ENCODE measurements at places on chromosomes 2 and 18.

GRCh38 chr2:55268907-55269644 lies at the start of gene MTIF2:
Gene MTIF2 (minus strand): TSS chr2:55269231. CDS start chr2:55263858, 5,373 bp downstream.
- peak; percentile 81 for DNase-seq

DNA sequence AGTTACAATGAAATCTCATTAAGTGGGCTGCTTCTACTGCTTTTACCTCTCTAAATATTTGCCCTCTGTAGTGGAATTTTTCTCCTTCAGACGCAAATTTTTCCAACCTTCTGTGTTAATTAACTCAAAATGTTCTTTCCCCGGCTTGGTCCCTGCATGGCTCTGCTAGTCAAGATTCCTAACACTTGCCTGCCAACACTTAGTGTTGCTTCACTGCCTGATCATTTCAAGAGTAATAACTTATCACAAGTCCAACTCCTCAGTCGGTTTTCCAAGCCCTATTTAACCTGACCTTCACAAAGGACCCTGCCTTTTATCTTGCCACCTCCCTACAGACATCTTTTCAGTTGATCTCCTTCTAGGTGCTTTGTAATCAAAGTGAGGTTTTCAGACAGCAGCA lies 142.7 kb downstream of the HRH4 start:
- no peak for DNase-seq

- no peak for DNase-seq
Measured at GRCh38 chr2:58130238-58130637, 83.6 kb downstream of the VRK2 start.

GRCh38 chr18:79199691-79200374 lies 130.6 kb downstream of the ATP9B start:
- no peak for DNase-seq

DNA sequence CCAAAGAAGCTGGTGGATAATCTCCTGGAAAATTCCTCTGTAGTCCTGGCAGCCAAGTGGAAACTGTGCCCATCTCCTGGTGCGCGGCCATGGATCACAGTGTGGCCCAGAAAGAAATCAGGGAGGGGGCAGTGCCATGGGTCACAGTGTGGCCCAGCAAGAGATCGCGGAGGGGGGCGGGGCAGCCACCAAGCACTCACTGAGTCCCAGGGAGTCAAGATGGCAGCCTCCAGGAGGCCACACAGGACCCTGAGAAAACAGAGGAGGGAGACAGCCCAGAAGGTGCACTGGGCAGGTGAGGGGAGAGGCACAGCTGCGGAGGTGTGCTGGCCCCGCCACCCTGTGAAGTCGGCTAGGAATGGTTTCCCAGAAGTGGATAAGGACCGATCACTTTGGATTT lies 8.1 kb upstream of the ATP6V1B1 start:
- no peak for DNase-seq

GRCh38 chr2:225464346-225465025 lies 65.0 kb downstream of the NYAP2 start:
- DNase-seq, result peak; percentile 25

DNA sequence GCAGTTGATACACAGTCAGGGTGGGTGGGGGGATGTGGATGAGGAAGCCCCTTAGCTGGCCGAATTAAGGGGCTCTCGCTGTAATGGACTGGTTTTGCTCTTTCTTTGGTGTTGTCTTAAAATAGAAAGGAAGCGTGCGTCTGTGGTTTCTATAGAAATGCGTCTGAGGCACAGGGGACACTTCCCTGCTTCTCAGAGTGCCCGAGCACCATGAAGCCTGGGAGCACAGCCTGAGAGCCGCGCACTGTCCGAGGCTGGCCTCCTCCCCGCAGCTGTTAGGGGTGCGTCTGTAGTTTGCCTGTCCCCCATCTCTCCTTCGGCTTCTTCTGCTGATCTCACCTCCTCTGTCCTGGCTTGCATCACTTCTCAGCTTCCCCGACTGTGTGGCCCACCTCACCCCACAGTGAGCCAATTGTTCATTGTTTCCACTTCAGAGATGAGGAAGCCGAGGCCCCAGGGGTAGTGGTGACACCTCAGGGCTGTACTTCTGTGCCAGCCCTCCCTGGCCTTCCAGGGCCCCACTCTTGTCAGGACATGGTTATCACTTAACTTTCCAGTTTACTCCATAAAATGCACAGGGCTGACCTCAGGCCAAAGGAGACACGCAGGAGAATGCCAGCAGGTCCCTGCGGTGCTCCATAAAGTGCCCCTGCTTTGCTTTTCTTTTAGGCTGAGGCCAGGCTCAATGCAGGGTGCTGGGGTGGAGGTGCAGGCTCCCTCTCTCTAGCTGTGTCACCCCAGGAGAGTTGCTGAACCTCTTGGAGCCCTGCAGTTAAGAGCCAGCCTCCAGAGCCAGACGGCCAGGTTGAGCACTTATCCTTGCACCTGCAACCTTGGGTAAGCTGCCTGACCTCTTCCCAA lies 210.6 kb downstream of the SEPTIN10 start:
- DNase-seq, result no peak

DNA sequence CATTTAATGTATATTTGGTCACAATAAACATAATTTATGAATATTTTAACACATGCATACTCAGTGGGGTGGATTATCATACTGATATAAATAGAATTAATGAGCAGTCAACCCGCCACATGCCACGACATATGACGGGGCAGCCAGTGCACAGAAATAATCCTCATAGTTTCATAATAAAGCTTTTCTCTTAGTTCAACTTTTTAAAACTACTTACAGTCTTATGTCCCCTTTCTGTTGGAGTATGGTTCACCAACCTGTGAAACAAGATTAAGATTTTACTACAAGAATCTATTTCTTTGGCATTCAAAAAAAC lies 75.6 kb upstream of the ETAA1 start:
- DNase-seq, result no peak

GRCh38 chr2:109523121-109523520 lies 90.6 kb downstream of the SEPTIN10 start:
- no peak for DNase-seq

- no peak for DNase-seq
Measured at GRCh38 chr18:56285387-56286065, 352.9 kb downstream of the TXNL1 start.

- no peak for DNase-seq
Measured at GRCh38 chr2:202091476-202091875, 18.4 kb downstream of the KIAA2012 start.

DNA sequence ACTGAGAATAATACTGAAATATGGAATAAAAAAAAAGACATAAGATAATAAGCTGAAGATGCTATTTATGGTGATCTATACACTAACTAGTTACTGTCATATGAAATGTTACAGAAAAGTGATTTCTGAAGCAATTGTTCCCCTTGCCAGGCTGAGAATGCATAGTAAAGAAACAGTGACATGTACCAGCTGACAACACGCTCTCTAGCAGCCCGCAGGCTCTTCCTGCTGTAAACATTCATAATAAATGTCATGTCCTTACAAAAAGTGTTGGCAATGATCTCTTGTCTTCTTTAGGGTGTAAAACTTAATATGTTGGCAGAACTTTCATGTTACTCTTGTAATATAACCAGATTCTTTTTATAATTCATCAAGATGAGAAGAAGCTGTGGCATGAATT lies 1171.3 kb downstream of the DSC3 start:
- no peak for DNase-seq

DNA sequence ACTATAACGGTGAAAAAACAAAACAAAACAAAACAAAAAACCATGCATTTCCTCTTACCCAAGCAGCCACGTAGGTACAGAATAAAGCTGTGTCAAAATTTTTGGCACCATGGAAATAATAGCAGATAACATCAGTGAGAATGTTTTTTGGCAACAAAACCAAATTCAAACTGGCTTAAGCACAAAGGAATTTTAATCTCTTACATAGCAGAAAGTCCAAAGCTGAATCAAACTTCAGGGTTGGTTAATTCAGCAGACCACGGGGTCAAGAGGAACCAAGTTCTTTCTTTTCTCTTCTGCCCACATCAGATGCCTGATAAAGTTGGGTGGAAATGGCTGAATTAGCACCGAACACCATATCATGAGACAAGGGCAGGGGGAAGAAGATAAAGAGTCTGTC lies 129.5 kb downstream of the PAX3 start:
- no peak for DNase-seq

DNA sequence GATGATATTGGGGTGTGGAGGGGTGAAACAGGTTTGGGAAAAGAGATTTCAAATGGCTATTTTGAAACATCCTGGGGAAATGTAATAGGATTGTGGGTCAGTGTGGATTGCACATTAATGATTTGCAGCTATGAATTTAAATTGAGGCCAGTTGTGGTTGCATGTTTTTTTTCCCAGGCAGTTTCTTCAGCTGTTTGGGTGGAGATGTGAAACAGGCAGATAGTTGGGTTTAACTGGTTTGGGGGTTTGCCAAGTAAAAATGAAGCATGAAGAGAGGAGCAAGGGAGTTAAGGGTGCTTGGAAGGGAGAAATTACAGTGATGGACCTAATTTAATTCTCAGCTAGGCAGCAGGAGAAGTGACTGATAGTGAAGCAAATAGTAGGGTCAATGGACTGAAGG lies 16.8 kb downstream of the GPD2 start:
- no peak for DNase-seq

DNA sequence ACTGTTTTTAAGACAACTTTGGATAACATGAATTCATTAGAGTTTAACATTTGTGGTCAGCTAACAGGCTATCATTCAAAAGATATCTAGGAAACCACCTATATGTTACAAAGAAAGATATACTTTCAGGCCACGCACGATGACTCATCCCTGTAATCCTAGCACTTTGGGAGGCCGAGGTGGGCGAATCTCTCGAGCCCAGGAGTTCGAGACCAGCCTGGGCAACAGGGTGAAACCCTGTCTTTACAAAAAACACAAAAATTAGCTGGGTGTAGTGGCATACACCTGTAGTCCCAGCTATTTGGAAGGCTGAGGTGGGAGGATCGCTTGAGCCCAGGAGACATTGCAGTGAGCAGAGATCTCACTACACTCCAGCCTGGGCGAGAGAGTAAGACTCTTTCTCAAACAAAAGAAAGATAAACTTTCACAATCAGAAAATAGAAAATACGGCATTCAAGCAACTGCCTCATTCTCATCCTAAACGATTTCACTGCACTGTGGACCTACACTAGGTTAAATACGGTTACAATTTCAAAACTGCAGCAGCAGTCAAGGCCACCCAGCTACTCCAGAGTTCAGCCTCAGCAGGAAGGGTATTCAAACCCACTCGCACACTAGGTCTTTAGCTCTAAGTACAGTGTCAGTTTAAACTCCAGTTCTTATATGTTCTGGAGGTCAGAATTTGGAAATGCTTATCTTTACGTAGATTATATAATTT lies 250.0 kb upstream of the SLC39A10 start:
- DNase-seq, result no peak

DNA sequence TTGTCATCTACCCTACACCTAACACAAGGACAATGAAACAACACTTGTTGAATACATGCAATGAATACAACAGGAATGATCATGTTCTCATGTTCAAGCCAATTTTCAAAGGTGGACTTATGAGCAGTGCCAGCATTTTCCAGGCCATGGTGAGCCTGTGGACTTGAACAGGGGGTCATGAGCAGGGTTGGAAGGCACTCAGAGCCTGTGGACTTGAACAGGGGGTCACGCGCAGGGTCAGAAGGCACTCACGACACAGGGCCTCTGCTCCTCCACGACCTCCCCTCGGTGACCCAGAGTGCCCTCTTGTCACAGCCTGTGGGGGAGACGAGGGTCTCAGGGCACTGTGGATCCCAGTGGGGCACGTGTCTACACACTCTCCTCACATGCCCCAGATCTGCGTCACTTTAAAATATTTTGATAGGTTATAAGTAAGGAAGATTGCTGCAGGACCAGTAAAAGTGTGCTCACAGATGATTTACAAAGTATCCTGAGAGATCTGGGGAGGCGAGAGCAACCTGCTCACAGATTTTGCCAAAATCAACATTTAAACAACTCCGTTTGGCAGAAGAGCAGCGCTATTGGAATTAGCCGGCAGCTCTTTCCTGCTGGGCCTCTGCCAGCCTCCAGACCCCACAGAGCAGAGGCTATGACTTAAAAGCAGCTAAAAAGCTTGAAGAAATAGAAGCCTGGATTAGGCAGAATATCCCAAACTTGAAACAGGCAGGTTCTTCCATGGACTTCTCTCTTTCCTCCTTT lies 121.9 kb downstream of the TMEM18 start:
- no peak for DNase-seq

DNA sequence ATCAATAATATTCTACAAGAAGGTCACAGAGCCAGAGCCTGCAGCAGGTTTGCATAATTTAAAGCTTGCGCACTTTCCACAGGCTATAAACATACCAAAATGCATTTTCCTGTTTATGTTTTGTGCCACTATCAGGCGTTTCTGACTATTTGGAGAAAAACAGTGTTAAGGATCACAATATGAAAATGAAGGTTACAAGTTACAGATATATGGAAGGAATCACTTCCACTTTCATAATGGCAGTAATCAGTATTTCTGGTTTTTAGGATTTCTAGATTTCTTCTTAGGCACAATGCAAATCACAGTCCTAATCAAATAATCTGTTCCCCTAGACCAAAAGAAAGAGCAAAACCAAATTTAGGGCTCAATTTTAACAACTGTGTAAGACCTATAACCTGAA lies 279.5 kb downstream of the NBAS start:
- no peak for DNase-seq

GRCh38 chr2:200185628-200186000 lies 120.9 kb upstream of the SPATS2L start:
- DNase-seq, result no peak

DNA sequence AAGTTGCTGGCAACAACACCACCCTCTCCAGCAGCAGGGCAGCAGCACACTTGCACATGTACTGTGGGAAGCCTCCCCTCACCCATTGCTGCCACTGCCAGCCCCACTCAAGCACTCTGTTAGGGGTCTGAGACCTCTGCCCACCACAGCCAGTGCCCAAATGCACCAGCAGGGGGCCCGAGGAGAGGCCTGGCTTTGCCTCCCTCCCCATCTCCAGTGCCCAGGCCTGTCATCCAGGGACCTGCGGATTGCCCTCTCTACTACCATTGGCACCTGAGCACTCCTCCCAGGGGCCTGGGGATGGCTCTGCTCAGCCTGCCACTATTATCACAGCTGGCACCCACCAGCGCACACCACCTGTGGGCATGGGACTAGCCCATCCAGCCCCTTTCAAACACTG lies 175.7 kb downstream of the PMAIP1 start:
- no peak for DNase-seq

GRCh38 chr2:209340522-209340921 lies 83.3 kb upstream of the MAP2 start:
- no peak for DNase-seq

DNA sequence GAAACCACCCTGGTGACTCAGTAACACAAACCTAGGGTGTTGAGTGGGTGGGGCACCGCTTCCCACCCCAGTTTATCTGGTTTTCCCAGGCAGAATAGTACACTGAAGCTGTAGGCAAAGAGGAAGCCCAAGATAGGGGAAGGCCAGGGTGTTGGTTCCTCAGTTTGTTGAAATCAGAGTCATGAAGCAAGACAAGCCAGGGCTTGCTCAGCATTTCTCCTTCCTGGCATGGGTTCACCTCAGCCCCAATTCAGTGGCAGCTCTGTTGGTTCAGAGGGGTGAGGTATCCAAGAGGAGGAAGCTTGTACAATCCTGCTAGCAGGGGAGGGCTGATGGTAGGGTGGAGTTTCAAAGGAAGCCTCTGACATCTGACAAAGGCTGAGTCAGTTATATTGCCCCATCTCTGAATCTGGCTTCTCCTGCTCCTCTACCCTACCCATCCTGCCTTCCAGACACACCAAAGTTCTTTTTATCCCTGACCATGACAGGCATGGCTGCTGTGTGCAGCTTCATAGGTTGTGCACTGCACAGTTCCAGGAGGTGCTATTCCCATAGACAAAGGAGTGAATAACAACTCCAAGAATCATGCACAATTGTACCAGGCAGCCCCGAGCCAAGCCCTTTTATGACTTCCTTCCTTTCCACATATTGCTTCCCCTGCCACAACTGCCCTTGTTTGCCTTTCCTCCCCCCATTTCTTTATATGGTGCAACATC lies 24.9 kb upstream of the RAB10 start:
- no peak for DNase-seq

- no peak for DNase-seq
Measured at GRCh38 chr2:113198048-113198789, 24.4 kb downstream of the PSD4 start.

All from CD8-positive, alpha-beta memory T cell (primary cell).